ENCODE measurements at places on chromosomes 4 and X.

DNA sequence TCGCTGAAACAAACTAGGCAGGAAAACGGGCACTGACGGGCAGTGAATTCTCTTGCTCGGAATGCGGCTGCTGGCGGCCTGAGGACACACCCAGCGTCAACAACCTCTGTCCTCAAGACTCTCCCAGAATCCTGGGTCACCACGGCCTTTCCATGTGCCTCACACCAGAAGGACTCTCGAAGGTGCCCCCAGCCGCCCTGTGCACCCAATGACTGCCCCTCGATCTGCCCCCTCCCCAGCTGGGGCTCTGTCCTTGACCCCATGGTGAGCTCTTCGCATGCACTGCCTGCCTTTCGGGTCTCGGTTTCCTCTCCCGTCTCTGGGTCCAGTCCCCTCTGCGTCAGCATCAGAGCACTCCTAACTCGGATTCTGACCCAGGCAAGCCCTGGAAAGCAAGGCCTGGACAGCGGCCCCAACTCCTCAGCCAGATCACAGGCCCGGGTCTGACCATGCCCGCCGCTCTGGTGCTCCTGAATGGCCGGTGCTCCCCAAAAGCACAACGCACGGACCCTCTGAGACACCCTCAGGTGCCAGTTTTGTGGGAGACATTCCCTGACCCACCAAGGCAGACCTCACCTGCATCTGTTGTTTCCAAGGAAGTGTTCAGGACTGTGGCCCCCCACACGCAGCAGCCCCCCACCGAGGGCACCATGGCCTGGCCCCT is 56.0 kb downstream of the ACOX3 start:
- no peak for DNase-seq

GRCh38 chr4:145076469-145076855 is 21.5 kb downstream of the ANAPC10 start:
- DNase-seq, result no peak

DNA sequence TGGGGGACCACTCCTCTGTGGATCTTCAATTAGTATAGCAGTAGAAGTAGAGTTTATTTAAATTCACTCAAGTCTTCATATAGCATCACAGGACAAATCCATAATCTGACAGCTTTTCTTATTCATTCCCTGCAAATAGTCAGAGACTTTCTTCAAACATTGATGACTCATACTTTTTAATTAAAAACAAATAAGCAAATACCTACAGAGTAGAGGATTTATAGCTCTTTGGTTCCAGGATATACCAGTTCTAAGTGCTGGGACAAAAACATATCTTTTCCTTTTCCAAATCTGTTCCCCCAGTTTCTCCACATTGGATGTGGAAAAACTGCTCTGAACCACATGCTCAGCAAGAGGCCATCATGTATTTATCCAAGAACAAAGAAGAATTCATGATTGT is 24.1 kb downstream of the EMCN start:
- no peak for DNase-seq

- no peak for DNase-seq
These were observed 280.5 kb downstream of the FBXW7 start for GRCh38 chr4:152255437-152255836.

Measured in brain (organoid and tissue), 16 donors.